Testis (tissue), 5 donors: ENCODE measurements at places on chromosomes 11 and 22.
A peak's percentile ranks its signal among the peaks of the same experiment; 100 is the strongest.

DNA sequence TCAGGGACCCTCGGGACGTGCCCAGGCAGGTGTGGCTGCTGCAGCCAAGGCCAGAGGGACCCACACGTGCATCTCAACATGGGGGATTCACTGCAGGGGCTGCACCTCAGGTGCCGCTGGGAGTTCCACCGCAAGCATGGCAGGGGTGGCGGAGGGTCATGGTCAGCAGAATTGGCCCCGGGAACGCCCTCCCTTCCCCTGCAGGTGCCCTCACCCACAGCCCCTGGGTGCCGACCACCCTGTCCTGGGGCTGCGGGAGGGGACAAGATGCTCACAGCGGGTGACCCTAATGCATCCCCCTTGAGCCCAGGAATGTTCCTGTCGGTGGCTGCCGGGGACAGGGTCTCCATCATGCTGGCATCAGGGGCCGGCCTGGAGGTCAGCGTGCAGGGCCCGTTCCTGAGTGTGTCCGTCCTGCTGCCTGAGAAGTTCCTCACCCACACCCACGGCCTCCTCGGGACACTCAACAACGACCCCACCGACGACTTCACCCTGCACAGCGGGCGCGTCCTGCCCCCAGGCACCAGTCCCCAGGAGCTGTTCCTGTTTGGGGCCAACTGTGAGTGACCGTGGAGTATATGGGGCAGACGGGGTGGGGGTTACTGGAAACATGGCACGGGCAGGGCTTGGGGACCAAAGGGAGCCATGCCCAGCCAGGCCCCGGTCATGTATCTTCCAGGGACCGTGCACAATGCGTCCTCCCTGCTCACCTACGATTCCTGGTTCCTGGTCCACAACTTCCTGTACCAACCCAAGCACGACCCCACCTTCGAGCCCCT lies 5.8 kb downstream of the SUSD2 start:
- DNase-seq, result no peak

- DNase-seq, result no peak
Observed at GRCh38 chr11:44313761-44314489, 4.0 kb upstream of the ALX4 start.

GRCh38 chr22:35403356-35403755 lies 3.4 kb downstream of the MCM5 start:
- DNase-seq, result no peak

GRCh38 chr22:48534395-48534958 lies 1293.2 kb downstream of the BRD1 start:
- no peak for DNase-seq

GRCh38 chr22:47374901-47375575 lies 612.6 kb downstream of the TBC1D22A start:
- DNase-seq, result no peak

- no peak for DNase-seq
Observed at GRCh38 chr22:42324990-42325710, 54.7 kb upstream of the TCF20 start.

DNA sequence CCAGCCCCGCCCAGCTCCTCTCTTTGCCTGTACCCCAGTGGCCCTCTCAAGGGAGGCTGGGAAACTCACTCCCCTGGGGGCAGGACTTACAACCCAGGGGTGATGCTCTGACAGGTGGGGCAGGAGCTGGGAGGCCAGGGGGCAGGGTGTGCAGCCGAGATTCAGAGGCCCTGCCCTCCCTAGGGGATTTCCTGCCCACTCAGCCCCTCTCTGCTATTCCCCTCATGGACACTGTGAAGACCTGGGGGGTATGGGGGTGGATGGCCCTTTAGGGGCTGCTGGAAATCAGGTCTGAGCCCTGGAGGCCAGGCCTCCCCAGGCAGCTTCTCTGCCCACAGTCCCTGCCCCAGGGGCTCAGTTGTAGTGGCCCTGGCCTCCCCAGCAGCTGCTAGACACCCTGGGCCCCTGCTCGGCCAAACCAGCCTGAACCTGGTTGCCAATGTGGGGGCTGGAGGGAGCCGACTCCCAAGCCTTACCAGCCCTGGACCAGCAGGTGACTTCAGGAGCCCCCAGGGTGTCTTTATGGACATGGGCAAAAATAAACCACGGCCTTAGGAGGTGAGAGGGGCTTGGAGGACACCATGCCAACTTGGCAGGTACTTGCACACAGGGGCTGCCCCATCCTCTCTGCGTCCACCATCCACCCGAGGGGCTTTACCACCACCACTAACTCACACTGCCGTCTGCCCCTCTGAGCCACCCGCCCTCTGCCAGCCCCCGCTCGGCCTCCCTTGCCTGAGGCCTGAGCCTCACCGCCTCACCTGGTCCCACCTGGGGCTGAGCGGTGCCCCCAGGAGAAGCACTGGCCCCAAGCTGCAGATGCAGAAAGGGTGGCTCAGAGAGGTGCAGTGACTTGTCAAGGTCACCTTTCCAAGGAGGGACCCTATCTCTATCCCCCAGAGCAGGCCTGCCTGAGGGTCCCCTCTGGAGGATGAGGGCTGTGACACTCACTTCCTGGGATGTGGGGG lies 2.8 kb upstream of the PHLDA2 start:
- no peak for DNase-seq

GRCh38 chr11:94145431-94145830 lies 16.8 kb downstream of the PANX1 start:
- no peak for DNase-seq

- no peak for DNase-seq
Observed at GRCh38 chr11:112975493-112975892, 14.3 kb downstream of the NCAM1 start.

GRCh38 chr11:64510759-64511158 lies 80.3 kb upstream of the SLC22A12 start:
- DNase-seq, result no peak

- no peak for DNase-seq
Observed at GRCh38 chr11:62895501-62895900, 14.8 kb downstream of the SLC3A2 start.

- DNase-seq, result peak; percentile 56
Observed at GRCh38 chr22:38786631-38787030, 7.3 kb downstream of the DNAL4 start.

- DNase-seq, result no peak
Observed at GRCh38 chr11:102216433-102217075, 100.7 kb upstream of the BIRC3 start.

- no peak for DNase-seq
Observed at GRCh38 chr11:126384449-126385070, 29.1 kb downstream of the ST3GAL4 start.

- DNase-seq, result no peak
Observed at GRCh38 chr22:17587629-17588028, 24.3 kb downstream of the SLC25A18 start.

- DNase-seq, result no peak
Observed at GRCh38 chr11:8061555-8062428, 19.2 kb upstream of the TUB start.

DNA sequence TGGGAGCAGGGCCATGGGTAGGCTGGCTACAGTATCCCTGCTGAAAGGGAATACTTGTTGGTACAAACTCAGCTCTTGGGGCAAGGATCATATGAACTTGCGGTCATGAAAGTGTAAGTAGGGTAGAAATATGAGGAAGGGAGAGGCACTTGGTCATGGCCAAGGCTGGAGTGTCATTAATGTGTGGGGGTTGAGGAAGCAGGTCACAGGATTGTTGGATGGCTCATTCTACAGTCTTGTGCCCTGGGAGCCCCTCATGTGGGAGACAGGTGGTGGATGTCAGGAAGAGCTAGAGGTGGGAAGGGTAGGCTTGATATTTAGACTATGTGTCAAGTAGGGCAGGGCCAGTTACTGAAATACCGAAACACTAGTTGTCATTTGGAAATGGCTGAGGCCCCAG lies 95.5 kb downstream of the RRM1 start:
- no peak for DNase-seq

DNA sequence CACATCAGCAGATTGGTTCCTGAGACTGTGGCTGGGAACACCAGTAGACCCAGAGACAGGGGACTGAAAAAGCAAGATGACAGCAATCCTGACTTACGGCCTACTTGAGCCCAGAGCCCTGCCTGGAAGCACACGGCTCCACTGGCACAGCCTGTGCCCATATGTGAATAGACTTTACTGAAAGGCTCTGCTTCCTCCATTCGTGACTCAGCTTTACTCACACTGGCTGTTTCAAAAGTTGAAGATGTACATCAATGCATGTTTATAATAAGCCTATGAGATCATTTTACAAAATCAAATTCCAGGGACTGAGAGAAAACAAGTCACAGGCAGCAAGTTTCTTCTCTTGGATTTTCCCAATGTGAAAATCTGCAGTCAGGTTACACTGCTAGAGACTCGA lies 134.6 kb upstream of the TEAD1 start:
- no peak for DNase-seq

DNA sequence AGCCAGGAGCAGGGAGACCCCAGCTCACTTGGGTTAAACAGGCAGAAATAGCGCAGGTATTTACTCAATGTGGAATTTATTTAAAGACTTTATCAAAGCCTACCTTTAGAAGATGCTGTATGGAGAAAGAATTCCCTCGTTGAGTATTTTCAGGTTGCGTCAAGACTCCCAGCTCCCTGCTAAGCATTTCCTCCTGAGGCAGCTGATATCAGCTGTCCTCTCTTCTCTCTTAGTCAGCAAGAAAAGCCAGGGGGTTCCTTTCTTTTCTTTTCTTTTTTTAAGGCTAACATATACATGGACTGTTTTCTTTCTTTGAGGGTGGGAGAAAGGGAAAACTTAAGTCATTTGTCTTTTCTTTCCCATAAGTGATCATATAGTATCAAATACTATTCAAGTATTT lies 125.8 kb upstream of the POU2AF2 start:
- no peak for DNase-seq

DNA sequence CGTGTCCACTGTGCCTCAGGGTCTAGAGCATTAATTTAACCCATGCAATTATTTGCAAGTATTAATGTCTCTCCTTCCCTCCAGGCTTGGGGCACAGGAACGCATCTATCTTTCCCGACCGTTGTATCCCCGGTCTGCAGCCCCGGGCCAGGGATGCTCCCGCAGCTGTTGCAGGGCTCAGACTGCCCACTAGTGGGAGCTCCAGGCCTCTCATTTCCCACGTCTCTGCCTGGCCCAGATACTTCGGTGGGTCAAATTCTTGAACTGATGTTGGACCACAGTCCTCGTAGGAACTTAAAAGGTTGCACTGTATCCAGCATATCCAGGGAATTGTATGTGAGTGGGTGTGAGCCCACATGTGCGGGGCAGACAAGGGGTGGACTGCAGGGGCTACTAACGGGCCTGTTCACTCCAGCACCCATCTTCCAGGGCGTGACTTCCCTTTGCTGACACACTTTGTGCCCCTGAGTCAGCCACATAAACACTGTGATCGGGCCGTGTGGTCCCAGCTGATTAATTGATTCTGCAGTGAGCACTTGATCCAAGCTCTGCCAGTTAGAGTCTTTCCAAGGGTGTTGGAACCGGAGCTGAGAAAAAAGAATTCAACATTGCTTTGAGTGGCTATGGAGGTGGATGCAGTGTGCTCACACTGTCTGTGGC lies 451.3 kb downstream of the TBC1D22A start:
- DNase-seq, result peak; percentile 58

- DNase-seq, result no peak
Observed at GRCh38 chr11:58004664-58005063, 19.0 kb upstream of the OR9Q1 start.

- no peak for DNase-seq
Observed at GRCh38 chr22:20009582-20010306, 6.9 kb downstream of the ARVCF start.

GRCh38 chr11:119460582-119460981 lies 37.6 kb upstream of the THY1 start:
- no peak for DNase-seq

- DNase-seq, result no peak
Observed at GRCh38 chr22:29842740-29843139, 4.7 kb upstream of the ASCC2 start.

- DNase-seq, result no peak
Observed at GRCh38 chr22:45235101-45235777, 5.5 kb downstream of the KIAA0930 start.

DNA sequence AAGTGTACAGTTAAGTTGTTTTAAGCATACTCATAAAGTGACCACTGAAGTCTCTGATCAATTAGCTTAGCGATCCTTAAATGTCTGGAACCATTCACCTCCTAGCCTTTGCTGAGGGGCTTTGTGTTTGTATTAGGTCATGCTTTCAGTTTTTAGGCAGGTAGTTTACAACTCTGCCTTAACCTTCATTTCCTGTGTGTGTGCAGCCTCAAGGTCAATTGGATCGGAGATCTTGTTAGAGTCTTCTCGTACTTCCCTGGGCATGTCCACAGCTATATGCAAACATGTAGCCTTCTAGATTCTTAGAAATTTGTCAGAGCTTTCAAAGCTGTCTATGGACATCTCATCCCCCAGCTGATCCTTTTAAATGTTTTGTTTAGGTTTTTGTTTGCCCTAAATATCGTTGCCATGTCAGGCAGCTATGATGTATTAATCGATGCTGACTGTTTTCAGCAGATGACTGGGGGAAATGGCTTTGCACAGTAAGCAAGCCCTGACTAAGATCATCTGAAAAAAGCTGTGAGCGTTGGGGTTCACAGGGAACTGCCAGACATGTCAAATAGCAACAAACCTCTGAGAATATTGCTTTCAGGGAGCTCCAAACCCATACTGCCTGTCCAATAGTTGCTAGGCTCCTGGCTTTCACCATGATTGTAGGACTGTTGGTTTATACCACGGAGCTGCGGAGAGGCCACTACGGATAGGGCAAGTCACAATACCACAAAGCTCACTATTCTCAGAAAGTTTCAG lies 45.6 kb downstream of the GLYAT start:
- no peak for DNase-seq

DNA sequence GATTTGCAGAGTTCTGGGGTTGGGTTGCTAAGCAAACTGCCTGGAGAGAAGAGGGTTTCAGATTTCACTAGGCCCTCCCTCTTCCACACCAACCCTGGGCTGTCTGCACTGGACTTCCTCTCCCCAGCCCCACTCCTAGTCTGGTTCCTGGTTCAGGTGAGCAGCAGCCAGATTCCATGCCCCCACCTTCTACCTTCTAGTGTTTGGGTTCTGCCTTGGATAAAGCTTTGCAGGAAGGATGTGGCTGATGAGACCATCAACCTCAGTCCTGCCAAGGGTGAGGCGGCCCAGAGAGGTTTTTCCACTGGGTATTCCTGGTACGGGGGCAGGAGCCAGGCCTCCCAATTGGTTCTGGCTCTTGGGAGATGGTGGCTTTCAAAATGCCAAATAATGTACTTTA lies 68.3 kb downstream of the BCR start:
- no peak for DNase-seq

- DNase-seq, result no peak
Observed at GRCh38 chr11:48366365-48366764, at the start of gene OR4C5. Gene OR4C5 (minus strand): TSS chr11:48366465. CDS start chr11:48366465, 0 bp downstream.

DNA sequence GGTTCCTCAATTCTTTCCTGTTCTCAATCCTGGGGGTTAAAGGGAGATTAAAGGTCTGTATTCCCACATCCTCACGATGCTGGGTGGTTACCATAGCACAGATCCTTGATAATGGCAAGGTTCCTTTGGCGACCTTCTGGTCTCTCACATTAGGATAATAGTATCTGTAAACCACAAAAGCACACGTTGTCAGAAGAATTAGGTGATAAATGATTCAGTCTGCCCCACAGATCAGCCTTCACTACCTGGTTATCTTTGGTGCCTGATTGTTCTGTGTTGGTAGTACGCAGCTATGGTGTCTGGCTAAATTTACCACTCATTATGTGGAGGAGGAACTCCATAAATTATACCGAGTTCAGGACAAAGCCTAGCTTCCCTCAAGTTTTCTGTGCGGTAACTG lies 78.4 kb downstream of the C2CD3 start:
- no peak for DNase-seq
